ENCODE measurements at places on chromosomes 6 and 20.

GRCh38 chr20:45343532-45344167 lies 4.6 kb downstream of the SDC4 start:
- peak; percentile 76 for DNase-seq
- H3K27ac ChIP-seq, result peak overlapping the region; percentile 96
- no peaks in the 10 kb centered on the region for H3K36me3 ChIP-seq

GRCh38 chr20:36030149-36030548 lies 61.8 kb downstream of the CNBD2 start:
- no peak for DNase-seq
- no peaks in the 10 kb centered on the region for H3K27me3 ChIP-seq
- no peaks in the 10 kb centered on the region for H3K4me1 ChIP-seq
- H3K27ac ChIP-seq, result no peak overlapping the region
- H3K36me3 ChIP-seq, result no peaks in the 10 kb centered on the region

DNA sequence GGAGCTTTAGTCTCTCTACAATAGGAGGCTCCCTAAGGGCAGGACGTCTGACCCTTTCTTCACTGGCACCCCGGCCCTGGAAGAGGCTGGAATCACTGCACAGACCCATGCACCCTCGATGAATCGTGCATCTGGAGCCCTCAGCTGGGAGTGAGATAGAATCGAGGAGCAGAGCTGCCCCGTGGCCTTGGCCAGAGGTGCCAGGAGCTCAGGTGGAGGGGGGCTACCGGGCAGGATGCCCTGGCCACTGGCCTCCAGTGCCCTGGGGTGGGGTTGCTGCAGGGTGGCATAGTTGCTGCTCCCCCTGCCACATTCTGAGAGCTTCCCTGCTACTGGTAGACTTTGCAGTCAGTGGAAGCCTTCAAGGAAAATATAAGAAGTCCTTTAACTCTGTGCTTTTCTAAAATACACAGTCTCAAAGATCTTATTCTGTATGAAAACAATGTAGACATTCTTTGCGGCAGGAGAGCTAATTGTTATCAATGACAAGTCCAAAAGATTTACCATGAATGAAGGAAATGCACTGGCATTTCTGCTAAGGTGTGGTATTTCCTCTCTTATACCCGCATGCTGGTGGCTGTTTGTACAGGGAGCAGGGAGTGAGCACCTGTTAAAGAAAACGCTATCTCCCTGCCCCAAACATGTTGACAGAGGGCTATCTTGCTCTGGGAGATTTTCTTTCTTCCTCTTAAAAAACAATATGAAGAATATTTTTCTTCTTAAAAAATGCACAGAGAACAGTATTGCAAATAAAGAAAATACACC lies 122.8 kb downstream of the C6orf118 start:
- H3K36me3 ChIP-seq, result no peaks in the 10 kb centered on the region
- no peak overlapping the region for H3K27ac ChIP-seq
- no peak for DNase-seq
- no peaks in the 10 kb centered on the region for H3K4me1 ChIP-seq

DNA sequence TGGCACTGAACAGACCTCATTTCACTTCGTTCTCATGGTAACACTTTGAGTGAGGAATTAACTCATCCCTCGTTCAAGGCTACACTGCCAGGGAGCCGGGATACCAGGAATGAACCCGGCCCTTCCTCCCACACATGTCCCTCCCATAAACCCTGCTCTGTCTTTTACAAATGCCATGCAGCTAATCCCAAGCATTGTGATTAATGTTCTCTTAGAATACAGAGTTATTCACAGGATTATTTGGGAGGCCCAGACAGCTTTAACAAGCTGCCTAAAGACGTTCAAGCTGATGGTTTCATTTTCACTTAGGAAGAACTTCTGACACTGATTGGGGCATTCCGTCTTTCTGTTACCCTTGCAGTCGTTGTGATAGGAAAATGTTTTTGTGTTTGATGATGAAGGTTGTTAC lies 42.5 kb upstream of the CD83 start:
- H3K4me1 ChIP-seq, result no peaks in the 10 kb centered on the region
- H3K36me3 ChIP-seq, result no peaks in the 10 kb centered on the region
- no peak overlapping the region for H3K27ac ChIP-seq
- H3K27me3 ChIP-seq, result no peaks in the 10 kb centered on the region
- no peak for DNase-seq

DNA sequence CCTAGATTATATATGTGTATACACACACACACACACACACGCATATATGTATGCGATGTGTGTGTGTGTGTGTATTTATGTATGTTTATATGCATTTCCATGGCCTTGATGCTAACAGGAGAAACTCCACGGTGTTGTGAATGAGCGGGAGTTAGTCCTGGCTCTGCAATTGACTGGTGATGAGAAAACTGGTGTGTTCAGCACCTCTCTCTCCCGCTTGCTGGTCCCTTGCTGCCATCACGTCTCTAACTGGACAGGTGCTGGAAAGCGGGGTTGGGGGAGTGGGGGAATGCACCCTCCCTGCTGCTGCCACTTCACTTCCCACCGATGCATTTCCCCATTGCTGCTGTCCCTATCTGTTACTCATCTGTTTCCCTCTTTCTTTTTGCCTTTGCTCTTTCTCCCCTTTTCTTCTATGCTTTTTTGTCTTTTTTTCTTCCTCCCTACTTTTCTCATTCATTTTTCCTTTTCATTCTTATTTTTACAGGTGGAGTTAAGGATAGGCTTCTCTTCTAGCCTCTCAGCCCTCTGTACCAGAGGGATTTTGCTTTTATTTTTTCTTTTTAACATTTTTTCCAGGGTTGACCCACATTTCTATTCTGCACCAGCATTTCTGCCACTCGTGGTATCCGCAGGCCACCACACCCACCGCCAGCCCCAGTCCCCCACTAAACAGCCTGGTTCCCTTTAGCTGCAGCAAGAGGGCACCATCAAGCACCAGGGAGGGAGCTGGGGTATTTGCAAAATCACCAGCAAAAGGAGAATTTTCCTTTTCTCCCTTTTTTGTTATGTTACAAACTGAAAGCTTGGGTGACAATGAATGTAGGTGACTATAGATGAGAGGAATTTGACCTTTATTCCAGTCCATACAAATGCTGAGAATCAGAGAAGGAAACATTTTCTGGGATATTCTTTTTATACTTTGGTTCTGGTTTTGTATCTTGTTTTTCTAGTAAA lies 115.6 kb downstream of the TCP11 start:
- no peak overlapping the region for H3K4me3 ChIP-seq
- H3K36me3 ChIP-seq, result no peaks in the 10 kb centered on the region
- no peak for DNase-seq
- peak overlapping the region; percentile 93 for H3K27ac ChIP-seq
- H3K27me3 ChIP-seq, result no peaks in the 10 kb centered on the region

All from transverse colon (tissue), 4 donors.